ENCODE measurements at places on chromosomes 12 and 14. TPM values are rescaled to one million over a fixed set of nuclear protein-coding genes. Genes with fewer than 3 reads are reported as not detected.

SBNO1 gene
- 52.8 TPM for total RNA-seq

LRRC10 gene
- not detected for total RNA-seq

AVPR1A gene
- total RNA-seq = not detected

DYRK2 gene
- 43.0 TPM for total RNA-seq

DNA sequence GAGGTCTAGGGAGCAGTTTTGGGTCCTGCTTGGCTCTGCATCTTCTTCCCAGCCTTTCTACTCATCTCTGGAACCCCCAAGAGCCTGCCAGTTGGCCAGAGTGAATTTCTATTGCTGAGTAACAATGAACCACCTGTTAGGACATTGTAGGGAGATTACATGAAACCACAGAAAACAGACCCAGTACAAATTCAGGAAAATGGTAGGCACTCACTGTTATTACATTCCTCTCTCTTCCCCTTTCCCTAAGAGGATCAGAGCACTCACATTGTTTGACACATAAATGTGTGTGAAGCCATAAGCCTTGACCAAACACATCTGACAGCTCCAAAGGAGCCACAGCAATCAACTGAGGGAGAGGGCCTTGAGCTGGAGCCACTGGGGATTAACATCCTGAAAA, 216.1 kb downstream of the TMEM132D start:
- no peak overlapping the region for H3K27ac ChIP-seq
- H3K36me3 ChIP-seq = no peaks in the 10 kb centered on the region
- no peaks in the 10 kb centered on the region for H3K4me1 ChIP-seq

DNA sequence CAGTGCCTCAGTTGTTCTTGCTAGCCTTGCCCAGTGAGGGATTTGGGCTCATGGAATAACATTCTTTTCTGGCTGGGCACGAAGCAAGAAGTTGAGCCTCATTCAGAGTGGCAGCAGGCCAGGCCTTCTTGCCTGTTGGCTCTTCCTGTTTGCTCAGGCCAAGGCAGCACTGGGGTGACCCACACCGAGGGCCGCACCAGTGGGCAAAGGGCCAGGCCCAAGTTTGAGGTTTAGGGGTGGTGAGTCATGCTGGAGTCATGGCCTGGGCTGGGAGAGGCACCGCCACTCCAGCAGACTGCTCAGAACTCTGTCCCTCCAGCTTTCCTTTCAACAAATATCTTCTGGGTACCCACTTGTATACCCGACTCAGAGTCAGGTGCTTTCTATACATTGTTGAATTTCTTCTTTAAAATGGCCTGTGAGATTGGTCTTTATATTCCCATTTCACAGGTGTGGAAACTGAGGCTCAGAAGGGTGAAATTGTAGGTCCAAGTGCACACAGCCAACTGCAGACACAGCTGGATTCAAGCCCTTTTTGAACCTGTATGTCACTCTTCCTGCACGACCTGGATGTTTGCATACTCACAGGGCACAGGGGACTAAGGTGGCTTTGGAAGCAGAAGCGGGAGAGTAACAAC, 279.4 kb downstream of the FOXN3 start:
- no peaks in the 10 kb centered on the region for H3K4me1 ChIP-seq
- H3K27ac ChIP-seq = no peak overlapping the region
- H3K27me3 ChIP-seq = peaks cover 1% of the 10 kb centered on the region
- no peak overlapping the region for H3K4me3 ChIP-seq
- DNase-seq = no peak

DNA sequence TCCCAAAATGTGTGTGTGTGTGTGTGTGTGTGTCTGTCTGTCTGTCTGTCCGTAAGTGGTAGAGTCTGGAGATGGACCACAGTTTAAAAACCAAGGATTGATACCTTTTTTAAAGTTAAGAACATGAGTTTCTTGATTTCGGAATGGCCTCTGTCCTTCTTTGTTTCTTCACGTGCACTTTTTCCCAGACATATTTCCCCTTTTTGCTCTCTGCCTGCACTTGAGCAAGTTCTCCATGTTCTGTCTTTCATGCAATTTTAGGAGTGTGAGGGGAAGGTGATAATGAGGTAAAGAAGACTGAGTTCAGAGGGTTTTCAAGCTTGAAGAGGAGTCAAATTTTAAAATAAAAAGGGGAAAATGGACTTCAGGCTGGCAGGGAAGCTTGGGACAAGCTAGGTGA, 12.7 kb downstream of the OLR1 start:
- H3K4me1 ChIP-seq = no peaks in the 10 kb centered on the region
- no peaks in the 10 kb centered on the region for H3K36me3 ChIP-seq
- no peak overlapping the region for H3K4me3 ChIP-seq
- peaks cover 50% of the 10 kb centered on the region for H3K27me3 ChIP-seq

DNA sequence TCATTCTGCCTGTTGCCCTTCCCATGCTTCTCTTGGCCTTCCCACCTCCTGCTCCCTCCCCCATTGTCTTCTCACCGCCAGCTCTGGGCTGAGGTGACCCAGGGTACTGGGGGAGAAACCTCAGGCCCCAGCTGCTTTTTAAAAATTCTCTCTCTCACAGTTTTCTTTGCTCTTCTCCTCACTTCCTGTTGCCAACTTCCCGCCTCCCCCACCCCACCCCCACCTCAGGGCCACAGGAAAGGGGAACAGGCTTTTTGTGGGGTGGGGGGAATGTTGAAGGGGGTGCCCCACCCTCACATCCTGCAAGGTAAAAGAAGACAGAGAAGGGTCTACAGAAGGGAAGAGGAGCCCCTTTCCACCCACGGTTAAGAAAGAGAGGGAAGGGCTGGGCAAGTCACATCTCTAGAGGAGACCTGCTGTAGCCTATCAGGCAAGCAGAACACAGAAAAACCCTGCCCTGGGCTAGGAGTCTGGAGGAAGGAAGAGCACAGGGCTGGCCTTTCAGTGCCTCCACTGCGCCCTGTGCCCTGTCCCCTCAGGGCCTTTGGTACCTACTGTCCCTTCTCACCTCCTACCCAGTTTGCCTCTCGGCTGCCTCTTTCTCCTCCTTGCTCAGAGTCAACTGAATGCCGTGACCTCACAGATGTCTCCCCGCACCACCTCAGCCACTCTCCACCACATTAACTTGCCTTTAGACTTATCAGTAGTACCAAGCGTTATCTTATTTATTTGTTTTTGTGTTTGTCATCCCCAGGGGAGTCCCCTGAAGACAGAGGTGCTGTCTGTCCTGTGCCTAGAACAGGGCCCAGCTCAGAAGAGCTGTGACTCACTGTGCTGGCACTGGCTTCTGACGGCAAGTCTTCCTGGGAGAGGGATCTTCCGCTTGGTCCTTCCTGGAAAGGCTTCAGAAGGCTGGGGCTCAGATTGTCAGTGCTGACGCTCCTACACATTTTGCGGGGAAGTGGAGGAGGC, 1.7 kb downstream of the ARHGAP9 start:
- DNase-seq = peak; percentile 46
- peaks cover 36% of the 10 kb centered on the region for H3K36me3 ChIP-seq
- peak overlapping the region; percentile 93 for H3K4me3 ChIP-seq

GRCh38 chr14:37081218-37081617, 91.2 kb downstream of the SLC25A21 start:
- no peak for DNase-seq
- no peak overlapping the region for H3K27ac ChIP-seq
- no peaks in the 10 kb centered on the region for H3K36me3 ChIP-seq
- no peak overlapping the region for H3K4me3 ChIP-seq
- H3K4me1 ChIP-seq = no peaks in the 10 kb centered on the region

DNA sequence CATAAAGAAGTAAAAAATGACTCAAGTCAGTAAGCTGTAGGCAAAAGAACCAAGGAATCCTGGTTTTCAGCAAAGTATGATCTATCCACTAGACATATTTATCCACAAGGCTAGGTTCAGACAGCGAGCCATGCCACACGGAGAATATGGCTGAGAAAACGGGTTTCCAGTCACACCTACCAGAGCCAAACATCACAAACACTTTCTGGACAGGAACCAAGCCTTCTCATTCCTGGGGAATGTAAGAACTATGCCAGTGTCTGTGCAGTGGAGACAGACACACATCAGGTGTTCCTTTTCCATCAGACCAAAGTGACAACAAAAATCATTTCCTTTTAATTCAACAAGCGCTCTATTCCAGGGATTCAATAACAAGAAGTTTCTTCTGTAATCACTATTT, 41.1 kb downstream of the AREL1 start:
- H3K36me3 ChIP-seq = peaks cover 46% of the 10 kb centered on the region
- H3K4me3 ChIP-seq = no peak overlapping the region
- no peak overlapping the region for H3K27ac ChIP-seq
- H3K4me1 ChIP-seq = peaks cover 7% of the 10 kb centered on the region
- no peaks in the 10 kb centered on the region for H3K27me3 ChIP-seq

- no peak overlapping the region for H3K27ac ChIP-seq
- H3K27me3 ChIP-seq = peaks cover 7% of the 10 kb centered on the region
- H3K4me1 ChIP-seq = no peaks in the 10 kb centered on the region
- DNase-seq = no peak
- H3K36me3 ChIP-seq = no peaks in the 10 kb centered on the region
- no peak overlapping the region for H3K4me3 ChIP-seq
These were observed 54.1 kb upstream of the DDX11 start for GRCh38 chr12:31019561-31019960.

- H3K36me3 ChIP-seq = peaks cover 27% of the 10 kb centered on the region
These were observed at the start of gene PSMA6 for GRCh38 chr14:35292051-35292769. TSS of gene PSMA6 (plus strand) at chr14:35292382. CDS start at chr14:35292477, 95 bp downstream.

GRCh38 chr14:103930051-103930604, 1.9 kb downstream of the TDRD9 start:
- H3K4me1 ChIP-seq = no peaks in the 10 kb centered on the region
- no peak for DNase-seq
- no peak overlapping the region for H3K27ac ChIP-seq
- no peak overlapping the region for H3K4me3 ChIP-seq
- H3K27me3 ChIP-seq = peaks cover 12% of the 10 kb centered on the region
- no peaks in the 10 kb centered on the region for H3K36me3 ChIP-seq

- H3K4me3 ChIP-seq = no peak overlapping the region
- DNase-seq = no peak
- H3K4me1 ChIP-seq = peaks cover 6% of the 10 kb centered on the region
- no peaks in the 10 kb centered on the region for H3K36me3 ChIP-seq
- no peak overlapping the region for H3K27ac ChIP-seq
- peaks cover 8% of the 10 kb centered on the region for H3K27me3 ChIP-seq
These were observed 15.3 kb upstream of the KRT80 start for GRCh38 chr12:52207106-52207505.

GRCh38 chr14:88225721-88226120, 97.3 kb downstream of the KCNK10 start:
- no peak overlapping the region for H3K27ac ChIP-seq
- no peaks in the 10 kb centered on the region for H3K4me1 ChIP-seq
- H3K27me3 ChIP-seq = peaks cover 3% of the 10 kb centered on the region
- no peak for DNase-seq
- H3K36me3 ChIP-seq = no peaks in the 10 kb centered on the region

GRCh38 chr12:87802721-87803011, 226.5 kb downstream of the C12orf50 start:
- no peaks in the 10 kb centered on the region for H3K36me3 ChIP-seq
- no peak overlapping the region for H3K27ac ChIP-seq
- no peak for DNase-seq
- H3K4me1 ChIP-seq = no peaks in the 10 kb centered on the region

Measured in activated T-helper 1 cell treated with anti-CD3 and anti-CD28 coated beads, Interleukin-12 subunit alpha, Interleukin-12 subunit beta, Interleukin-2, Interleukin-4 antibody, amounts not matched to agents 30 ng/mL and 10 ng/mL and 1 ng/mL, durations not matched to agents 14 hours and 24 hours and 36 hours (primary cell).